ENCODE measurements at places on chromosomes 2 and 18.

DNA sequence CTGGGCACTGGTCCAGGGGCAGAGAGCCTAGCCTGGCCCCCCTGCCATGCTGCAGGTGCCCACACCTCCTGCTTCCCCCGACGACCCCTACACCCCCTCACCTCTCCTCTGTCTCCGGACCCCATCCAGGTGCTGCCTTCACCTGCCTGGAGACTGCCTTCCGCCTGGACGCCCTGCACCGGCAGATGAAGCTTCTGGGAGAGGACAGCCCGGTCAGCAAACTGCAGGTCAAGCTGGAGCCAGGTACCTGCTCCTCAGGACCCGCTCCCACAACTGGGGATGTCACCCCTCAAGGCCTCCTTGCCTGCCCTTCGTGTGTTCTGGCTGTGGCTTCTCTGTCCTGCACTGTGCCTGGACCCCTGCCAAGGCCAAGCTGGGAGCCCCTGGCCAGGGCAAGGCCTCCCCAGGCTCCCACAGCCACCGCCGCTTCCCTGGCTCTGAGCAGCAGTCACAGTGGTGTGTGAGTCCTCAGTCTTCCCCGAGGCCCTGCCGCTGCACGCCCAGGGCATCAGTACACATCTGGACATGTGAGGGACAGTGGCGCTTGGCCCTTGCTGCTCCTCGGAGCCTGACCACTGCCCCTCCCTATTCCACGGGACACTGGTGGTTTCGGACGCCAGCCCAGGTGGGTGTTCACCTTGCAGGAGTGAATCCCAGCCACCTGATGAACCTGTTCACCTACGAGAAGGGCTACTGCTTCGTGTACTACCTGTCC lies 6.3 kb downstream of the RNPEPL1 start:
- DNase-seq = no peak

DNA sequence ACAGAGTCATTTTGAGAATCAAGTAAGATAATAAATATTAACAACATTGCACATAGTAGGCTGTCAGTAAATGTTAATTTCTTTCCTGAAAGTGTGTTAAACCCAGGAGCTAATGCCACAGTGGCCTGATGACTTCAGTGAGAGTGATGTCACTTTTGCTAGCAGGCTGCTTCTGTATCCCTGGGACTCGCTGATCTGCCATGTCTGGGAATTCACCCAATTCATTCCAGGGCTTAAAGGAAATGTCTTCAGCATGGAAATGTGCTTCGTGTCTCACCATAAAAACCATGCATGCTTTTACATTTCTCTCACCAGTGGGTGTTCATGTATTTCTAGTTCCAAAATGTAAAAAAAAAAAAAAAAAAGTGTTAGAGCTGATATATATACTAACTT lies 56.8 kb upstream of the MAPRE3 start:
- no peak for DNase-seq

GRCh38 chr18:33307520-33307919 lies 133.0 kb downstream of the CCDC178 start:
- no peak for DNase-seq

GRCh38 chr18:52979892-52980291 lies 639.9 kb downstream of the DCC start:
- DNase-seq = no peak

GRCh38 chr2:128396500-128396891 lies 77.8 kb upstream of the HS6ST1 start:
- no peak for DNase-seq
